AG09319 (cell line): ENCODE measurements at places on chromosomes 7 and 10.
A peak's percentile ranks its signal among the peaks of the same experiment; 100 is the strongest.

- DNase-seq, result no peak
These were observed 173.3 kb upstream of the ZNF804B start for GRCh38 chr7:88586219-88586618.

- DNase-seq, result peak; percentile 50
These were observed 233.2 kb upstream of the PRSS1 start for GRCh38 chr7:142516038-142516501.

DNA sequence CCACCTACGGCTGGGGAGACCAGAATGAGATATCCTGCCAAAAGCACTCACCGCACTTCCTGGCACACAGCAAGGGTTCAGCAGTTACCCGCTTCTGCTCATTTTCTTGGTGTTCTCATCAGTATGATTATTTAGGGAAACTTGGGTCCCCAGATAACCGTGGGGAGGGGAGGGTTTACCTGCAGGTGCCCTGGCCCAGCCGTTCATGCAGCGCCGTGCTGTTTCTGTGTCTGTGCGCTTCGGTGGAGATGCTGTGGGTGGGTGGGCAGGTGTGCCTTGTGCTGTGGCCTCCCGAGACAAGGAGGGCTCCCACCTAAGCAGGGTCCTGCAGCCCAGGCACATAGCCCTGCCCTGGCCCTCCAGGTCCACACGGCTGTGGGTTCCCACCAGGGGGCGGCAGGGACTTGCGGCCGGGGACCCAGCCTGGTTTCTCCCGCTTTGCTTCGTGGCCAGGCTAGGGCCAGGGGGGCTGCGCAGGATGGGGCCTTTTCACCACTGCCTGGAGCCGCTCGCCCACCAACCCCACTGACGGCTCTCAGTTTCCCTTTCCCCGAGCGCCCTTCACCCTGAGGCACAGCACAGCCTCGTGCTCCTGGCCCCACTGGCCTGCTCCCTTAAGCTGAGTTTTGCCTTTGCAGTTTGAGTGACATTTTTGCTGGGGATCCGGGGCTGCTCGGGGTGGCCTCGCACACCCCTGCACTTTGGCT, 78.5 kb downstream of the LHPP start:
- DNase-seq, result no peak

GRCh38 chr10:3402187-3402751, 229.7 kb upstream of the PITRM1 start:
- no peak for DNase-seq

DNA sequence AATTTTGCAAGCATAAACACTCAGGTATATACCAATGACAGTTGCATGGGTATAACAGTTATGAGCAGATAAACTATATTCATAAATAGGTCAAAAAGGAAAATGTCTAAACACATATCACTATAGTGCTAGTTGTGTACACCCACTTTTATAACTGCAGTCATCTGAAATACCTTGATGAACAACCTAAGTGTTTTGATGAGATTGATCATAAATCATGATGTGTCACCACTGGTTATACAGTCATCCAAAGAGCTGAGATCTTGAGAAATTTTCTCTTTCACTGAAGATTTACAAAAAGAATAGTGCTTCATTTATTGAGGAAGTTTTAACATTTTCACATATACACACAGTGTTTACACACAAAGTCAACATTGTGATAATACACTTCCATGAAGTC, 78.6 kb upstream of the SLC25A13 start:
- DNase-seq, result no peak

DNA sequence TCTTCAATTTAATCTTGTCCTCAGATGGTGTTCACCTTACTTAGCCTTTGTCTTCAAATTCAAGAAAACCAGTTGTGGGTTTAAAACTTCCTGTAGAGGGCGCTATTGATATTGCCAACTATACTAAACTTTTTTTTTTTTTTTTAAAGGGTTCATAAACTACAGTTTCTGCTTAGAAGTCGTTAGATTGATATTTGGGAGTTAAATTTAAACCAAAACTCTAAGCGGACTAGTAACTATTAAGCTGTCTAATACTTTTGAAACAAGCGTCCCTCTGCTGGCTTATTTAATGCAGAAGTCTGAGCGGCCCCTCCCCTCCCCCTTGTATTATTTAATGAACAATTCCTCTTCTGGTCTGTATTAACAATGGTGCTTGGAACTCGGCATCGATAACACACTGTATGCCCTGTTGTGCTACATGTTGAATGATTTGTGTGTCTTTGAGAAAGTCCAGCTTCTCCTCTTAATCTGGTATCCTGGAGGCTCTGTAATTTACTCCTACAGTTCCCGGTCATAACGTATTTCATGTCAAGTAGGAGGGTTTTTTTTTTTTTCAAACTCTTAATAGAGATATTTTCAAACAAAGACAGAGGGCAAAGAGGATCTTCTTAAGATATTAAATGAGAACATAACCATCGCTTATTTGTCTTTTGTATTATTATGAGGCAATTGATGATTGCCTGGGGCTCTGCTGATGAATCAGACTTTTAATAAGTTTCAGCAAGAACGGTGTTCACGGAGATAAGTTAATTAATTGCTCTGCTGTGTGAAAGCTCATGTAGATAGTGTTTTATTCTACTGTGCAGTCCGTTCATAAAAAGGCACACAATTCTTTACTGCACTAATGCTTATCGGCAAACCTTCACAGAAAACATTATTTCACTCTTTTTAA, 22.6 kb upstream of the CREB5 start:
- peak; percentile 37 for DNase-seq

DNA sequence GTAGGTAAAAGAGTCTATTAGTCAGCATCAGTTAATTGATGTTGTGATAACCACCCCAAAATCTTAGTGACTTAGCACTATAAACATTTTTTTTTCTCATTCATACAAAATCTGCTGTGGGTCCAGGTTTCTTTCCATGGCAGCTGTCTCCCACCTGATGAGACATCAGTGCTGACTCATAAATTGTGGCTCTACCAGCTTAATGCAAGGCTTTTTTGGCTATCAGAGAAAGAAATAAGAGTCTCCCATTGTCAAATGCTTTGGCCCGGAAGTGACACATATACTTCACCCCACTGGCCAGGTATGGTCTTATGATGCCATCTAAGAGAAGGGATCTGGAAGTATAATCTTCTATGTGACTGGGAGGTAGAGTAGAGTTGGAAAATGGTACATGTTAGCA, 14.5 kb downstream of the DNAJB9 start:
- no peak for DNase-seq

DNA sequence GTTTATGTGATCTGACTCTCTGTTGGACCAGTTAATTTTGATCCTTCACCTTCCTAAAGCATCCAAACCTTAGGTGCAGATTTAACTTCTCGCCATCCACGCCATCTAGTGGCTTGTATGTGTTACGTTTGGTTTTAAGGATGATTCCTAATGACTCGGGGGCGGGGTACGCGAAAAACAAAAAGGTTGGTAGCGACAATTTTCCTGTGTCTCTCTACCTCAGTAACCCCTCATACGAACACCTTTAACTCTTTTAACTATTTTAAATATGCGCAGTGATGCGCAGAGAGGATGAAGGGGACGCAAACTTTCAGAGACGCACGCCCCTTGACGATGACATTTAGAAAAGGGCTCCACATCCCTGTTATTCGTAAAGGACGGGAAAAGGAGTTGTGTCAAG, 714 bp upstream of the KCND2 start:
- peak; percentile 10 for DNase-seq

GRCh38 chr7:36304099-36304425, 85.6 kb upstream of the ANLN start:
- DNase-seq, result no peak
